ENCODE measurements at places on chromosomes 5 and 9. TPM values are rescaled to one million over a fixed set of nuclear protein-coding genes. Genes with fewer than 3 reads are reported as not detected.

Gene CACNA1B
- under 0.01 TPM for total RNA-seq

Gene CXXC5
- 89.4 TPM for total RNA-seq

Gene FPGS
- 52.8 TPM for total RNA-seq

Gene PCDHB8
- 0.52 TPM for total RNA-seq

Gene MAML1
- 9.7 TPM for total RNA-seq

Gene C5orf58
- not detected for total RNA-seq

Gene MYOT
- total RNA-seq = not detected

Gene STPG3
- total RNA-seq = not detected
